ENCODE measurements at places on chromosomes 12 and 14.
A peak's percentile ranks its signal among the peaks of the same experiment; 100 is the strongest.

- DNase-seq: peak; percentile 62
Observed at GRCh38 chr14:41280745-41281144, 325.9 kb upstream of the LRFN5 start.

DNA sequence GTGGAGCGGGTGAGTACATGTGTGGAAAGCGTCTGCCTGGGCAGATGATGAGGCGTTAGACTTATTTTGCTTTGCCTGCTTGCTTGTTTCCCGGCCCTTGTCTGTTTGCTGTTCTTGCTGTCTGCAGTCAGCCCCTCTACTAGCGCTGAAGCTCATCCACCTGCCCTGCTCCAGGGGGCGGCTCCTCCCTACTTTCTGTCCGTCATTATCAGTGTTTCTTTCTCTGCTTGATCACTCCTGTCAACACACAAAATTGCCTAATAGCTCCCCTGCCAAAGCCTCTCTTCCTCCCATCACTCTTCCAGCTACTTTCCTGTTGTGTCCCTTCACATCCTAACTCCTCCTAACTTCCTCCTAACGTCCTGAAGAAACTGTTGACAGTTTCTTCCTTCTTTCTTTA, 34.9 kb upstream of the GALNT8 start:
- DNase-seq: no peak

DNA sequence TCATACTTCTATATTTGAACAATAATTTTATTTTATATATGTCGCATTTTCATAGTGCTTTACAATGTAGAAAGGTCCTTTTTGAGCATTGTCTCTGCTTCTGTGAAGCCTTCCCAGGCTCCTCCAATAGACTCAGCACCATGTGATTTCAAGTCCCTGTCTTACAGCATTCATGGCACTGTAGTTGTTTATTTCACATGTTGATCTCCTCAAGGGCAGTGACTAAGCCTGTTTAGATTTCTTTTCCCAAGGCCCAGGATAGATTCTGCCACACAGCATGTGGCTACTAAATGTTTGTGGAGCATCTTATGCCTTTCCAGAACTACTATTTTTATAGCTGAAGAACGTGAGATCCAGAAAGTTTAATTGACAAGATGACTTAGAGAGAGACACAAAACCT, 391.7 kb downstream of the TMEM117 start:
- DNase-seq: peak; percentile 22

- peak; percentile 68 for DNase-seq
Observed at GRCh38 chr12:9673404-9674225, 4.1 kb downstream of the CLEC2D start.

- DNase-seq: no peak
Observed at GRCh38 chr12:95625012-95625411, 73.7 kb upstream of the USP44 start.

- DNase-seq: no peak
Observed at GRCh38 chr12:4991373-4991772, 52.3 kb upstream of the KCNA5 start.

GRCh38 chr12:92726850-92727249, 24.1 kb downstream of the PLEKHG7 start:
- no peak for DNase-seq

GRCh38 chr12:1280059-1280458, 289.0 kb downstream of the ERC1 start:
- no peak for DNase-seq

- no peak for DNase-seq
Observed at GRCh38 chr12:107448198-107448597, 237.4 kb upstream of the PWP1 start.

DNA sequence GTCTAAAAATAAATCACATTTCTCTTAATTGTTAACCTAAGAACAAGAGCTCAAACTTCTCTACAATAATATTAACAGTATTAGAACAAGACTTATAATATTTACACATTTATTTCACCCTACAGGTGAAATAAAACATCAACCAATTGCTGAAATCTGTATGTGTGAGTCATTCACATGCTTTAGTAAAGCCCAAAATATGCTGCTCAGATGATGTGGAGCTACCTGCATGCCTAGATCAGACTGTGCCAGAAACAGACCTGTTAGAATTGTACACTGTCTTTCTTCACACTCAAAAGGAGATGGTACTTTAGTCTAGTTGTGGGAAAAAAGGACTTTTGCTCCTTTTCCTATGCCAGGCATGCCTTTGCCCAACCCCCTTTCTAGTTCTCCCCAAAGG, 54.7 kb downstream of the RPS6KA5 start:
- DNase-seq: no peak
